ENCODE measurements at places on chromosomes 5 and 9.

- DNase-seq, result no peak
Observed at GRCh38 chr9:109499093-109499630, 1.1 kb upstream of the PTPN3 start.

DNA sequence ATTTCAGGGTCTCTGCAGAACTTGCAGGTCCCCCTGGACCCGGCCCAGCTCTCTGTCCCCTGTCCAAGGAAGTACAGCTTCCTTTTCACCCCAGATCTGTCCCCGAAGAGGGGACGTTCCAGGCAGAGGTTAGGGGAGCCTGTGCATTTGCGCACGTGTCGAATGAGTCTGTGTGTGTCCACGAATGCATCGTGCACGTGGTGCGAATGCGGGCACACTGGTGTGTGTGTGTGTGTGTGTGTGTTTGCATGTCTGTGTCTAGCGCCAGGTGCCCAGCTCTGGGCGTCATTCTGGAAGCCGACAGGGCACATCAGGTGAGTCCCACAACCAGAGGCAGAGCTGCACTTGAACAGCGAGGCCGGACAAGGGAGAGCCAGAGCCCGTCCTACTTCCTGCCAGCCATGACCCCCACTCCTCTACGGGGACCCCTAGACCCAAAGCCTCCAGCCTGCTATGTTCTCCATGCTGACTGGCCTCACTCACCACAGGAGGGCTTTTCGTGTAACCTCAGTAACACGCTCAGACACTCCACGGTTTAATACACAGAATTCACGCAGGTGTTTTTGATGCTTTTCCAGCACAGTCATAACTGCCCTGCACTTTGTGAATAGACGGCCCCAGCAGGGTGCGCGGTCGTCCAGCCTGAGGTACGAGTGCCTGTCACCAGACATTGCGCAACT, 41.3 kb upstream of the CACNA1B start:
- DNase-seq, result no peak

DNA sequence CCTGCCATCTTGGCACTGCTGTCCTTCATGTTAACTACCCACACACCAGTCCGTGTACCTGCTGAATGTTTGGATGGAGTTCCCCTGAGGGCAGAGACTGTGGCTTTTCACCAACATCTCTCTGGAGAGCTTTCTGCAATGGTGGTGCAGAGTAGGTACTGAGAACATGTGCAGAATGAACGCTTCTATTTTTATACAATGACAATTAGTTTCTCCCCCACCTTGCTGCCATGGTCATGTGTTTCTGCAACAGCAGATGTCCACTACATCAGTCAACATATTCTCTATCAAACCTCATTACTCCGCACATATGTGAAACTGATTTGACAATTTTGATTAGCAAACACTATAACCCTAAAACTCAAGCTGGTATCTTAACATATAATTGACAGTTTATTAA, 14.5 kb downstream of the PTCH1 start:
- DNase-seq, result no peak

DNA sequence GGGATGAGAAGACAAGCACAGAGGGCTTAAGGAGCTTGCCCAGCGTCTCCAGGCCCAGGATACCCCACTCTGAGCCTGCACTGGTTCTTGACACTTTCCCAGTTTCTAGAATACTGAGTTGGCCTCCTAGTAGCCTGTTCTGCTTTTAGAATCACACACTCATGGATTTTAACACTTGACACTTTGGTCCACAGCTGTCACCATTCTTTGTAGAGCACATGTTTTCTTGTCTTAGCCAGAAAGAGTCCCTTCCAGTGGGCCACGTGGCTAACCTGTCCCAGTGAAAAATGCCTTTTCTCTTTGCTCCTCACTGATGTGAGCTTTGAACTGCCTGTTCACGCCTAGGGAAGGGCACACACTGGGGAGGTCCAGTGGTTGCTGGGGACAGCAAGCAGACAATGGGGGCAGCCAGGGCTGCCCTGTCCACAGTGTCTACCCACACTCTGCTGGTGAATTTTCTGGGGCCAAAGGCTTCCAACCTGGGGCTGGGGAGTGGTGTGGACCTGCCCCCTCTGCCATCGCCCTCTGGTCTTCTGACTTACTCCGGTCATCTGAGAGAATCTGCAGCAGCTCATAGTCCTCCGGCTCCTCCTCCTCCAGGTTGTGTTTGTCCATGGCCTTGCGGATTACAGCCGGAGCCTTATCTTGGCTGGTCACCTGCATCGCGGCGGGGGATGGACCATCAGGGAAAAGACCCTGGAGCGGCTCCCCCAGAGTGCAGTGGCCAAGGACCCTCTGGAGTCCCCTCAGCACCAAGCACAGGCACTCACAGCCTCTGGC, 21.1 kb downstream of the RALGDS start:
- DNase-seq, result no peak

- no peak for DNase-seq
Observed at GRCh38 chr5:118491351-118491750, 497.0 kb downstream of the DTWD2 start.

Data from stimulated activated CD8-positive, alpha-beta memory T cell treated with anti-CD3 and anti-CD28 coated beads, Interleukin-4, amount 100 ng/mL, for 1 hour (primary cell).